HTR-8/SVneo (cell line): ENCODE measurements at places on chromosomes 5 and 9.

GRCh38 chr5:1413611-1414241 is 31.5 kb downstream of the SLC6A3 start:
- DNase-seq, result no peak

DNA sequence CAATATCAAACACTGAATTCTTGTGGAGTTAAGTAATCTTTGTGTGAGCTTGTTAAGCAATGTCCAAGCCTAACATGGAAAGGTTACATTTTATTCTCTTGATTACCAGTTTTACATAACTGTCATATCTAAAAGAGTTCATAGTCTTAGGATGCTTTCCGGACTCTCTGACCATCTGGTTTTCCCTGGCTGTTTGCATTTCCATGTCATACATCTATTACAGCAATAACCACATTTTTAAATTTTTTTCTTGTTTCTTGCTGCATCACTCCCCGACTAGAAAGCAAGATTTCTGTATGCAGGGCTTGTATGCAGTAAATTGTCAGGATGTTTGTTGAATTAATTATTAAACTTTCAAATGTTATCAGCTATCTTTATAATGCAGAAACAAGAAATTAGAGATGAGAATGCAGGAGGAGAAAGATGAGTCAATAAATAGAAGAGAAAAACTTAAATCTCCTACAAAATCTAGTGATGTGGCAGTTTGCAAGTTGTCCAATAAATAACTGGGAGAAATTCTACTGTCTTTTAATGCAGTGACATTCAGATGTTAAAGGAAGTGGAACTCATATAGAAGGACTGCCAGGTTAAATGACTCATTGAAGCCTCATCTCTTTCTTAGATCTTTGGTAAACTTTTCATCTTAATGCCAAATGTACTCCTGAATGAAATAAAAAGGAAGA is 179.6 kb upstream of the SGCD start:
- DNase-seq, result no peak

DNA sequence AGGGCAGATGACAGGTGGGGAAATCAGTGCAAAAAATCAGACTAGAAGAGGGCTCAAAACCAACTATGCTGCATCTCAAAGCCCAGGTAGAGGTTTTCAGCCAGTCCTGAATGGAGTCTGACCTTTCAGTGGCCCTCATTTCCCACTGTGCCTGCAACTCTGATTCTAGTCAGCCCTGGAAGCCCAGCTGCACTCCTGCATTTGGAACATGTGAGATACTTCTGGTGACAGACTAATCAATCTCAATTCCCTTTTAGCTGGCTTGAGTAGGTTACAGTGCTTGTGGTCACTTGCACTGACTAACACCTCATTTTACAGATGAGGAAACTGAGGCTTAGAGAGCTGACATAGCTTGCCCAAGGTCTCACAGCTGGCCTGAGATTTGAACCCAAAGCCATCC is 7.9 kb upstream of the ACSL6 start:
- no peak for DNase-seq

DNA sequence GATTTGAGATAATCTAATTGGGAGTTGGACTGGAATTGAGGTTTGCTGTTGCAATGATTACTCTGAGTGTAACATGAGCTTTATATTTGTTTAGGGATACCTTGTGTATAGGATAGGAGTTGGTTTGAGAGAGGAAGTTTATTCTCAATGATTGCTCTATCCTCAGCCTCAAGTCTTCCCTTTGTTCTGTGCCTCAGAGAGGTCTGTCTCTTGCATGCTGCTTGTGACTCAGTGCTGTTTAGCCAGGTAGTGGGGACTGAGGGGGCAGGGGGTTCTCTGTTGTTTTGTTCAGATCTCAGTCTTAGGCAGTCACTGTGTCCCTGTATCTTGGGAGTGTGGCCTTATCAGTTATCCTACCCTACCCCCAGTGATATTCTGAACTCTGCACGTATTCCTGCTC is 192.1 kb downstream of the SPATA31D1 start:
- no peak for DNase-seq

DNA sequence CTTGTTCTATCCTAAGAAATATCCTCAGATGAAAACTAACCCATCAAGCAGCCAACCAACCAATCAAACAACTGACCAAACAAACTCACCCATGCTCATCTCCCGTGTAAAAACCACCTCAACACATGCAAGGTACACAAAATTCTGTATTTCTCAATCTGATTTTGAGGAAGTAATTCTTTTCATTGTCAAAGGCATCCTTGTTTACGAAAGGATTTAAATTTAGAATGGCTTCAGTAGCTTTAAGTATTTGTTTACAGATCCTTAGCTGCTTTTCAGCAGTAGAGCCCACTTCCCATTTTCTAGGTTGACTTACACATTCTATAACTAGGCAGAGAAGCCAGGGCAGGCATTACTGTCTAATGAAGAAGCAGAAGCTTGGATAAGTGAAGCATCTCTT is 78.6 kb downstream of the NTRK2 start:
- DNase-seq, result no peak
